Fibroblast of skin of abdomen (primary cell): ENCODE measurements at places on chromosomes 3 and 15.

- peak; percentile 79 for DNase-seq
These were observed 75.5 kb downstream of the NEDD4 start for GRCh38 chr15:55917881-55918296.

DNA sequence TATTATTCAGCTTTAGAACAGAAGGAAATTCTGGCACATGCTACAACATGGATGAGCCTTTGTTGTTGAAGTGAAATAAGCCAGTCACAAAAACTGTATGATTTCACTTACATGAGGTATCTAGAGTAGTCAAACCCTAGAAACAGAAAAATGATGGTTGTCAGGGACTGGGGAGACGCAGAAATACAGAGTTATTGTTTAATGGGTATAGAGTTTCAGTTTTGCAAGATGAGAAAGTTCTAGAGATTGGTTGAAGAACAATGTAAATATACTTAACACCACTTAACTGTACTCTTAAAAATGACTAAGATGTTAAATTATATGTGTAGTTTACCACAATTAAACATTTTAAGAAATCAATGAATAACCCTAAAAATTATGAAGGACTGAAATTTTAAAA lies 15.8 kb downstream of the SPTSSB start:
- no peak for DNase-seq

DNA sequence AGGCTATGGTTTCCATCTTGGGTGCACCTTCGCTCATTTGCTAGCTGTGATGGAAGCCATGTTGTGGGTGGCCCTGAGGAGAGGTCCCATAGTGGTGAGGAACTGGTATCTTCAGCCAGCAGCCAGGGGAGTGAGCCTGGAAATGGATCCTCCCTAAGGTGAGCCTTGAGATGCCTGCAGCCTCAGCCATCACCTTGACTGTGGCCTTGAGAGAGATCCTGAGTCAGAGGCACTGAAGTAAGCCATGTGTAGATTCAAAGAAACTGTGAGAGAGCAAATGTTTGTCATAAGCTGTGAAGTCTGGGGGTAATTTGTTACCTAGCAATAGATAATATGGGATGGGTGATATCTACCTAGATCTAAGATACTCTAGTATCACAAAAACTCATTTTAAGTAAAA lies 105.3 kb downstream of the SNRK start:
- no peak for DNase-seq

GRCh38 chr15:96261575-96262034 lies 68.9 kb upstream of the NR2F2 start:
- DNase-seq: no peak

DNA sequence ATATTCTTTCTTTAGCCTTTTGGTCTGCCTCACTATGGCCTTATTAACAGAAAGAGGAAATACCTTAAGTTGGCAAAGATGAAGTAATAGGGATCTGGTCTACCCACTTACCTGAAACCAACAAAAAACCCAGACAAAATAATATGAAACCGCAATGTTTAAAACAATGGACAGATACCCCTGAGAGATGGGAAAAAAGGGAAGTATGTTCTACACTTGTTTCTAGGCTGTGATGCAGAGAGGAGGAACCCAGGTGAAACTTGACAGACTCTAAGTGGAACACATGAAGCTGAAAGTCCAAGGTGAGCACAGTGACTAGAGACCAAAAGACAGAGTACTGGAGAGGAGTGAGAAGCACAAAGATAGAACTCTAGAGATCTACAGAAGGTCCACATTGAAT lies 78.4 kb downstream of the NR2E3 start:
- no peak for DNase-seq

- DNase-seq: no peak
These were observed 20.6 kb upstream of the EPHB3 start for GRCh38 chr3:184540777-184541681.

- no peak for DNase-seq
These were observed 435.6 kb downstream of the ROBO2 start for GRCh38 chr3:77475507-77475906.

DNA sequence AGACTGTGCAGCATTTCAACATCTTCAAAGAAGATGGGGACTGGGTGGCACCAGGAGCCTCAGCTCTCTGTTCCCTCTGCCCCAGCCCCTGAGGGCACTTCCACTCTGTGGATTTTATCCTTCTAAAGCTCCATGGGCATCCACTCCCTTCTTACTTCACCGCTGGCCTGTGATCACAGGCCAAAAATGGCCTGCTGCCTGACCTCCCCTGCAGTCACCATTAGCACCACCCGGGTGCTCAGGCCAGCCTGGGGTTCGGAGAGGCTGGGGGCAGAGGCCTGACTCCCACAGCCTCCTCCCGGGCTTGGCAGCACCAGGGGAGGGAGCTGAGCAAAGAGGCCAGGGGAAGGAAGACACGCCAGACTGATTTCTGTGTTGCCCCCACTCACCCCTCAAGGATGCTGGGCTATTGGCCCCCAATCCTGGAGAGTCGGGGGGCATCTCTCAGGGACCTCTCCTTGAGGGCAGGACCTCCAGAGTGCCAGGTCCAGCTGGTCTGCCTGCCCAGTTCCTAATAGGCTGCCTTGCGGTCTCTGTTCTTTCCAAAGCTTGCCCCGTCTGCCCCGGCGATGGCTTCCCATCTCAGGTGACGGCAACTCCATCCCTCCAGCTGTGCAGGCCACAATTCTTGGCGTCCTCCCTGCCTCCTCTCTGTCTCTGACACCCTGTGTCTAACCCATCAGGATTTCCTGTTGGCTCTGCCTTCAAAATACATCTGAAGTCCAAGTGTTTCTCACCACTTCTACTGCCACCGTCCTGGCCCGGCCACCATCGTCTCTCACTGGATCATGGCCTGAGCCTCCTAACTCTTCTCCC lies 67.1 kb downstream of the EXOG start:
- no peak for DNase-seq

DNA sequence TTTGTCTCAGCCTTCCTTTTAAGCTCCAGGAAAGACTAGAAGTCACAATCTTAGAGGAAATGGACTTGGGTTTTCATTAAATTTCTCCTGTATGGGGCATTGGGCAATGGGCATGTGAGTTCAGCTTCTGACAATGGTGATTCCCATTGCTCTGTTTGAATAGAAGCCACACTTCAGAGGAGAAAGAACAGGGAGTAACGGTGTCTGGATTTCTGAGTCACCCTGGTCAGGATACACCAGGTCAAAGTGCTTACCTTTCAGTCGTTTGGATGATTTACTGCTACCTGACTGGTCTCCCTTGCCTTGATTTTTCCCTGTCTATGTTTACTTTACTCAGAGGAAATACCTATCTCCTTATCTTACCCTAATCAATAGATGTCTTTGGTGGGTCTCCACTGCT lies 111.7 kb upstream of the VEPH1 start:
- no peak for DNase-seq

DNA sequence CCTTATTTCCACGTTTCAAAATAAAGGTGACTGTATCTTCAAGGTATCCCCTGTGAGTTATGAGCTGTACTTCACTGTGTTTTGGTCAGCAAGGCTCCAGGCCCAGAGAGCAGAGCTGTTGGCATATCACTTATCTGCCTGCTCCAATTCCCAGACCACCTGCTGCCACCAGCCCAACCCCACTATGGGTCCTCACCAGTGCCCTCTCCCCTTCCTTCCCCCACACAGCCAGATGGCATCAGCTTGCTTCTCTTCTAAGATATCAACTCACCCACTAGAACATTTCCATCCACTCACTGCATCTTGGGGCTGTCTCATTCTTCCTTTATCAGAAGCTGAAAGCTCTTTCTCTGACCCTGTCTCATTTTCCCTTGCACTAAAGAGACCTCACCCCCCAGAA lies 136.9 kb upstream of the EIF1B start:
- no peak for DNase-seq

GRCh38 chr3:55565521-55565920 lies 78.4 kb upstream of the WNT5A start:
- DNase-seq: peak; percentile 64

DNA sequence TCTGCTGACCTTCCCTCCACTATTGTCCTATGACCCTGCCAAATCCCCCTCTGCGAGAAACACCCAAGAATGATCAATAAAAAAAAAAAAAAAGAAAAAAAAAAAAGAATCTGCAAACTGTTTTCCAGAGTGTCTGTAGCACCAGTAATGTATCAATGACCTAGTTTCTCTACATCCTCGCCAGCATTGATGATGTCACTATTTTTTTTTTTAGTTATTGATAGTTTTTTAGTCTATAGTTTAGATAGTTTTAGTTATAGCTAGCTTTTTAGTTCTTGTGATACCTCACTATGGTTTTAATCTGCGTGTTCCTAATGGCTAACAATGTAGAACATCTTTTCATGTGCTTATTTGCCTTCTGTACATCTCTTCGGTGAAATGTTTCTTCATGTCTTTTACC lies 36.1 kb upstream of the XIRP1 start:
- no peak for DNase-seq

DNA sequence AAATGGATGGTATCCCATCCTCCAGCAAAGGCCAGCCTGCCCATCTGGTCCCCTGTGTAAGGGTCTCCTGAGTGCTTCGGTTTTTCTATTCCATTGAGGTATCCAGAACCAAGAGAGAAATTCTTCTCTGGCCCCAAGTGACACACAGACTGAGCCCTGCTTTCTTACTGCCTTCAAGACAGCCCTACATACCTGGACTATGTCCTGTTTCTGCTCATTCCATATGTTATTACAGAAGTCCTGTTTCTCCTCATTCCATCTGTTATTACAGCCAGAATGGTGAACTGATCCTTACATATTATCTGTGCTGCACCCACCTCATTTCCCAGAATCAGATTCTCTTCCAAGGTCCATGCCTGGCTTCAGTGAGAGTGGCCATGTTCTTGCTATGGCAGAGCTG lies 115.2 kb downstream of the DCLK3 start:
- no peak for DNase-seq

DNA sequence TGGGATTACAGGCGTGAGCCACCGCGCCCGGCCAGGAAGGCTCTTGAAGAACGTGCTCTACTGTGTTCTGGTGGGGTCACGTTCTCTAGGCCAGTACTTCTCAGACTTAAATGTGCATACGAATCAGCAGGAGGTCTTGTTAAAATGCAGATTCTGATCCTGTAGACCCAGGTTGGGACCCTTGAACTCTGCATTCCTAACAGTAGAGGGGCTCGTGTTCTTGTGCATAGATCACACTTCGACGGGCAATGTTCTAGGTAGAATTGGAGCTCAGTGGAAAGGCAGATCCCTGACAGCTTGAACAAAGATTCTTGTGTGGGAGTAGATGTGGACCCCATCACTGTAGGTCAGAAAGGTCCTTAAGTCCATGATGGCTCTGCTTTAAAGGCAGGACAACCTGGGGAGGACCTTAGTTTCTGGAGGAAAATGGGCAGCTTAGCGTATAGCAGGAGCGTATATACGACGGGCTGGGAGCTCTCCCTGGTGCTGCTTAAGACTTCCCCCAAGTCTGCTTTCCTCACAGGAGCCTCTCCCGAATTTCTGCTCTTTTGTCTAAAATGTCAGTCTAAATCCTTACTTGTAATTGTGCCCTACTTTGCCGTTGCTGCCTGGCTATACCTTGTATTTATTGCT lies 16.9 kb upstream of the FAM81A start:
- peak; percentile 38 for DNase-seq

DNA sequence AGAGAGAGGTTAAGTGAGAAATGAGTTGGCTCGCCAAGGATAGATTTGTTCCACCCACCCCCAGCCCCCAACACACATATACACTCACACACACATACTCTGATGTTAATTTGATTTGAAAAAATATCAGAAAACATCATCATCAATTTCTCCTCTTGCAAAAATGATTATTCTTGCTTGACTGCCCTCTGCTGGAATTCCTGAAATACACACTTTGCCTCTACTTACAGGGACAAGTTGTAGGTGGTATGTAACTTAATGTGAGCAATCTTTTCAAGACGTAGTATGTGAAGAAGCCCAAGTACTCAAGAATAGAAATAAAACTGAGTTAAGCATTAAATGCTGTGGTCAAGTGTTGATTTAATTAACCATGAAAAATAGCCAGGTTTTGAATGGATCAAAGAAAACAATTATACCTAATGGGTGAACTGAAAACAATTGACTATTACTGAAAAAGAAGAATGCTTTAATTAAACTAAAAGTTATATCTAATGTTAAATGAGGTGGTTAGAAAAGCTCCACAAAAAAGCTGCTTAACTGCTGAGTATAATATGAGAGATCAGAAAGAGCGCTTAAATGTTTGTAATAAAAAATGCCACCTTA lies 46.6 kb upstream of the MDFIC2 start:
- peak; percentile 12 for DNase-seq

DNA sequence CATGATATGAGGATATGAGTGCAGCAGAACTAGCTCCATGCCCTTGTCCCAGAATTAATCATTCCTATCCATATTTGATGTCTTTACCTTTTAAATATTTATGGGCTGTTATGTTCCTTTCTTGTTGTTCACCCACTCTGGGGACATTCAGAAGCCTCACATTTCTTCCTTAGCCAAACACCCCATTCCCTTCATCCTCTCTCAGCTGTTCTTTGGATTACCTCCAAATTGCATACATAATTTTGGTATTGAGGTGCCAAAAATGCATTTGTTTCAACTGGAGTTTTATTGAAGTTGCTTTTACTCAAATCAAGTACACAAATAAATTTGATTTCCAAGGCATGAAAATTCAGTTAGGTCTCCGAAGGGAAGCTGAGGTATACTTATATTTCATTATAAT lies 51.4 kb downstream of the CHL1 start:
- DNase-seq: no peak

GRCh38 chr15:22959321-22960101 lies 20.7 kb downstream of the CYFIP1 start:
- DNase-seq: no peak

GRCh38 chr3:134754768-134755559 lies 40.1 kb upstream of the EPHB1 start:
- peak; percentile 44 for DNase-seq

- DNase-seq: no peak
These were observed 43.6 kb upstream of the RPL32 start for GRCh38 chr3:12884790-12885582.

DNA sequence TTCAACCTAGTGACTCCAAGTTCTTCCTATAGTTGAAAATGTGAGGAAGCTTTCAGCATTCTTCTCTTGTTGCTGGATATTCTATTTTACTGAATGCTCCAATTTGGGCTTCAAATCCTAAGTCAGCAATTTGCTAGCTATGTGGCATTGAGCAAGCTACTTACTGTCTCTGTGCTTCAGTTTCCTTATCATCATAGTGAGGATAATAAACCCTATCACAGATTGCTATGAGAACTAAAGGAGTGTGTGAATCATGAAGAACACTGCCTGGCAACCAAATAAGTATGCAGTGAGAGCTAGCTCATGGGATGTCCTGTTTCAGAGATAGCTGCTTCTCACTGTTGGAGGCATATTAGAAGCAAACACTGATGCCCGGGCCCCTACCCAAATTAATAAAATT lies 163.8 kb upstream of the CDIN1 start:
- DNase-seq: peak; percentile 61

- DNase-seq: no peak
These were observed 38.4 kb downstream of the RBMS3 start for GRCh38 chr3:29319262-29319661.

DNA sequence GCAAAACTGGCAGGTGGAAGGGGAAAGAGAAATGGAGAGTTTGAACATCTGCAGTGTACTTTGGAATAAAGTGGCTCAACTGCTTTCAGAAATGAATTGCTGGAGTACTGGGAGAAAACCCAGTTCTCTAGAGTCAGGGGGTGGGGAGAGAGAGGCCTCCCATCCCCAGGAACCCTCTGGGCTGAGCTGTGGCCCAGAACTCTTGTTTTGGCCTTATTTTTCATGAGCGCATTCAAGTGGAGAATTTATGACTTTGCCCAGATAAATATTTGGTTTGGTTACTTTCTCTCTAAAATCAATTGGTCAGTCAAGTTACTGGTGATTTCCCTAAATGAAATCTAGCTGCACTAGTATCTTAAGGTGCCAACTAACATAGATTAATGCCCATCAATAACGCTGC lies 28.7 kb upstream of the HACD2 start:
- no peak for DNase-seq
